ENCODE measurements at places on chromosomes 6 and 20. TPM values are rescaled to one million over a fixed set of nuclear protein-coding genes. Genes with fewer than 3 reads are reported as not detected.

DNA sequence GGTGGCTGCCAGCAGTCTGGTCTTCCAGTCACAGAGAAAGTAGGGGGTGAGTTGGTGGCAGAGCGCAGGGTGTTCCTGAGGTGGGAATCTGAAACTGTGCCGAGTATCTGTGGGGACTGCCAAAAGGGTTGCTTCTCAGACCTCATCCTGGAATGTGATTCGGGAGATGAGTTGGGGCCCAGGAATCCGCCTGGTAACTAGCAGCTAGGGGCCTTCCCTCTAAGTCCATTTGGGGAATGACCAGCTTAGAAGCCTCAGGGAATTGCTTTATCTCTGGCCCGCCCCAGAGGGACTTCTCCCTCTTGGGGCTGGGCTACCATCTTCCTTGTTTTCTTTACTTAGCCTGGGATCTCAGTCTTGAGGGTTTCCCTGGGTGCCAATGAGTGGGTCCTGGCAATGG lies 49.6 kb downstream of the MOCS1 start:
- DNase-seq = no peak

- DNase-seq = no peak
Observed at GRCh38 chr20:5539691-5540090, 210.5 kb upstream of the SHLD1 start.

- DNase-seq = no peak
Observed at GRCh38 chr6:1383729-1384548, 5.4 kb upstream of the FOXF2 start.

DNA sequence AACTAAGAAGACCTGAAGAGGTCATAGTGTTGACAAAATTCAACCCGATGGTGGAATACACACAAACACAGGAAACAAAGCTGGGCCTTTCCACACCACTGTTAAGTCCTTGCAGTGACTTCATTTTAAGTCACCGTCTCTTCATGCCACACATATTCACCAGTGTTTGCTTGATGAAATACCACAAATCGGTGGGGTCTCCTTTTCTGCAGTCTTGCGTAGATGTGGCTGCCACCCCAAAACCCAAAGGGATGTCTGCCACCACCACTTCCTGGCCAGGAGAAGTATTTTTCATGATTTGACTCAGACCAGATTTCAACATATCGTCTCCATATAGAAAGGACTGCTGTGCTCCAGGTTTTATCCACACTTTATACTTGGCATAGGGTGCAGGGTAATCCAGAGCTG lies 11.0 kb upstream of the COL10A1 start:
- no peak for DNase-seq

- no peak for DNase-seq
Observed at GRCh38 chr6:140269591-140270165, 895.2 kb upstream of the CITED2 start.

DNA sequence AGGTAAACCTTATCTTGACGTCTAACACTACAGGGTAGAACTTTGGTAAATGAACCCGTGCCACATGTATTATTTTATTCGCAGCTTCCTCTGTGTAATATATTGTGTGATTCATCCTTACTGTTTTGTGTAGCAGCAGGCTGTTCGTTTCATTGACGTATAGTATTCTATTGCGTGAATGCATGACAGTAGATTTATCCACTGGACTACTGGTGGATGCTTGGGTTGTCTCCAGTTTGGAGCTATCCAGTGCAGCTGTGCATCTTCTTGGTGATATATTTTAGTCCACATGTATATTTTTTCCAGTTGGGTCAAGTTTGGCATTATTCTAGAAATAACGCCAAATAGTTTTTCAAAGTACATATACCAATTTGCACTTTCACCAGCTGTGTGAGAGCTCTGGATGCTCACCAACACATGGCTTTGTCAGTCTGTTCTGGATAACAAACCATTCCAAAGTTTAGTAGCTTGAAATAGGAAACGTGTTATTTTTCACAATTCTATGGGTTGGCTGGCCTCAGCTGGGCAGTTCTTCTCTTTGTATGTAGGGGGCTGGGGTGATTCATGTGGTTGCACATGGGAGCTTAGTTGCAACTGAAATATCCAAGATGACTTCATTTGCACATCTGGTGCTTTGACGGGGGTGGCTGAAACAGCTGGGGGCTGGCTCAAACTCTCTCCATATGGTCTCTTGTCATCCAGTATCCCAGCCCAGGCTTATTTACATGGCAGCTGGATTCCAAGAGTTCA lies 9.3 kb downstream of the ECT2L start:
- no peak for DNase-seq

DNA sequence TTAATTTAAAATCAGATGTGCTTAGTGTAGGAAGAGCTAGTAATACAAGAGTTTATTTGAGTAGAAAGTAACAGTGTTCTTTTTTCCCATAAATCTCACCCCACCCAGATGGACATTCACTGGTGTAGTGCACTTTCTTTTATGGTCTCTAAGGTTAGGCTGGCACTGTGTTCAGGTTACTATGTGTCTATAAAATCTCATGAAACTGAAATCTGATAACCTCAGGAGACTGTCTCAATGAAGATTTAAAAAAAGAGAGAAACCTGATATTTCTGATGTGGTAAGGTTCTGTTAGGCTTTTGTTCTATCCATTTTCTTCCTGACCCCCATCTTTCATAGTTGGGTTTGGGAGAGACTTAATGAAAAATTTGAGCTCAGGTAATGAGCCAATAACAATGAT lies 101.2 kb upstream of the CLVS2 start:
- DNase-seq = no peak

Gene ZNF318
- total RNA-seq = 26.6 TPM

All from neural crest cell (in vitro differentiated cells).